ENCODE measurements at places on chromosomes 1 and 21.

GRCh38 chr1:200337831-200338230 lies 72.0 kb downstream of the ZNF281 start:
- no peak for DNase-seq

GRCh38 chr1:59638231-59638711 lies 176.5 kb upstream of the HOOK1 start:
- no peak for DNase-seq

GRCh38 chr1:27455139-27455811 lies 34.7 kb downstream of the WASF2 start:
- peak; percentile 11 for DNase-seq

GRCh38 chr1:25447547-25447946 lies 16.9 kb downstream of the MACO1 start:
- DNase-seq: no peak

DNA sequence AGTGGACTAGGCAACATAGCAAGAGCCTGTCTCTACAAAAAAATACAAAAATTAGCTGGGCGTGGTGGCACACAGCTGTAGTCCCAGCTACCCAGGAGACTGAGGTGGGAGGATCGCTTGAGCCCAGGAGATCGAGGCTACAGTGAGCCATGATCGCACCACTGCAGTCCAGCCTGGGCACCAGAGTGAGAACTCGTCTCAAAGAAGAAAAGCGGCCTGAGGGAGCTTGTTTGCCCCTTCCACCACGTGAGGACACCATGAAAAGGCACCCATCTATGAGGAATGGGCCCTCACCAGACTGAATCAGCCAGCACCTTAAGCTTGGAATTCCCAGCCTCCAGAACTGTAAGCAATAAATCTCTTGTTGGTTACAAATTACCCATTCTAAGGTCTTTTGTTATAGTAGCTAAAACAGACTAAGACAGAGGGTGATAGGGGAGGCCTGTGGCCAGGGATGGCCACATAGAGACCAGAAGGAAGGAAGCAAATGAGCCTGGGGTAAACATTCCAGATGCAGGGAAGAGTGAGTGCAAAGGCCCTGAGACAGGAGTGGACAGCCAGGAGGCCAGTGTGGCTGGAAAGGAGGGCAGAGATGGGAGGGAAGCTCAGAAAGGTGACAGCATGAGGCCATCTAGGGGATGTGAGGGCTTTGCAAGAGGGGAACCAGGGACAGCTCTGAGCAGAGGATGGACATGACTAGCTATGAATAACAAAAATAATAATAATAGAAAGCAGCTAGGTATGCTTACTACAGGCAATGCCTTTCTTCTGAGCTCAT lies 120.1 kb downstream of the MATN1 start:
- DNase-seq: no peak

DNA sequence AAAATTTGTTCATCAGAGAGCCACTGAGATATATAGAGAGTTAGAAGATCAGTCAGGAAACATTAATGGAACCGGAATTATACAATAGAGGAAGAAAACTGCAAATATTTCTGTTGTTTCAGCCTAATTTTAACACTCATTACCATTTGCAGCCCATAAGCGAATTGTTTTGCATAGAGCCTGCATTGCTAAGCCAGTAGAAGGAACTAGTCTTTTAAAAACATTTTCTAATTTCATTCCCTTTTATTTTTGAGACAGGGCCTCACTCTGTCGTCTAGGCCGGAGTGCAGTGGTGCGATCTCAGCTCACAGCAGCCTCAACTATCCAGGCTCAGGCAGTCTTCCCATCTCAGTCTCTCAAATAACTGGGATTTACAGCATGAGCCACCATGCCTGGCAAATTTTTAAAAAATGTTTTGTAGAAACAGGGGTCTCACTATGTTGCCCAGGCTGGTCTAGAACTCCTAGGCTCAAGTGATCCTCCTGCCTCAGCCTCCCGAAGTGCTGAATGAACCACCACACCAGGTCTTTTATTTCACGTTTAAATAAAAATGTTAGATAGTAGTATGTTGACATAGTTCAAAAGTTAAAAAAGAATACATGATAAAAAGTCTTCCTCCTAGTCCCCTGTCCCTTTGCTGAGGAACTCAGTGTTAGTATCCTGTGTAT lies 25.3 kb downstream of the MPZL1 start:
- no peak for DNase-seq

GRCh38 chr1:67429528-67430357 lies 459 bp downstream of the SERBP1 start:
- DNase-seq: peak; percentile 43

DNA sequence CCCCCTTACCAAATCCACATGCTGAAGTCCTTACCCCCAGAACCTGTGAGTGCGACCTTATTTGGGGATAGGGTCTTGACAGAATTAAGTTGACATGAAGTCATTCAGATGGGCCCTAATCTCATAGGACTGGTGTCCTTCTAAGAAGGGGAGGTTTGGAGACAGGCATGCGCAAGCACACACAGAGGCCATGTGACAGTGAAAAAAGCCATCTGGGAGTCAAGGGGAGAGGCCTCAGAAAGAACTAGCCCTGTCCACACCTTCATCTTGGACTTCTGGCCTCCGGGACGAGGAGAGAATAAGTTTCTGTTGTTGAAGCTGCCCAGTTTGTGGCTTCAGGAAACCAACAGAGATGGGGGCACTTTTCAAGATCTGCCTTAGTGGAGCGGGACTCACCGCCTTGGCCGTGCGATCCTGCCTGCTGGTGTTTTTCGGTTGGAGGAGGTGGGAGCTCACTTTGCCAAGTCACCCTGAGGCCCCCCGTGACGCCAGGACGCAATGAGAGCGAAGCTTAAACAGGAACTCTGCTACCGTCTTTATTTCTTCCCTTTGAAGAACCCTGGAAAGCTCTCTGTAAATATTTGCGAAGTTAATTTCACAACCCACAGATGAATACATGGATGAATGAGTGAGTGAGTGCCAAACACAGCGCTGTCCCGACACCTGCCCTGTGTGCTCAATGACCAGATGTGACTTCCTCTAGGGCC lies 42.5 kb upstream of the C1orf174 start:
- DNase-seq: no peak

DNA sequence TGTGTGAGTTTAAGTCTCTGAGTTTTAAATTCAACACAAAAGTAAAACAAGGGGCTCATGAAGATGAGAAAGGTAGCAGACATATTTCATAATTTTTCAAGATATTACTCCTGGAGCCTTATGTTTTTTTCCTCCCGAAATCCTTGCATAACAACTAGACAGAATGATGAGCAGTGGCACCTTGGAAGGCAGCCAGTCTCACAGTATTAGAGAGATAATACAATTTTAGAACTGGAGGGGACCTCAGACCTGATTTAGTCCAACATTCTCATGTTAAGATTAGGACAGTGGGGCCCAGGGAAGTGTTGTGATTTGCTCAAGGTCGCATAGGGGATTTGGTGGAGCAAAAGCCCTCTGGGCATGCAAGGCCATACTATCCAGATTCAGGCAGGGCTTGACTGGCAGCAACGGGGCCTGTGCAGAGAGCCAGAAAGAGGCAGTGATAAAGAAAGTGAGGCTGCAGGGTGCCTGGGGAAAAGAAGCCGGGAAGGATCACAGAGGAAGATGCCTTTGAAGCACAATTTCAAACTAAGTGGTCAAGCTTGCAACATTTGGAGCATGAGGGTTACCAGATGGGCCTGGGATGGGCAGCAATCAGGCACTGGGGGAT lies 31.4 kb upstream of the BCL9 start:
- no peak for DNase-seq

- no peak for DNase-seq
These were observed 40.4 kb downstream of the SLC35D1 start for GRCh38 chr1:67013573-67013972.

GRCh38 chr21:42056468-42056867 lies 14.6 kb upstream of the UMODL1 start:
- no peak for DNase-seq

GRCh38 chr1:209624558-209625549 lies 27.4 kb downstream of the LAMB3 start:
- no peak for DNase-seq

- DNase-seq: no peak
These were observed 34.3 kb upstream of the PDE9A start for GRCh38 chr21:42619166-42619565.

GRCh38 chr1:194503209-194503608 lies 1316.8 kb upstream of the B3GALT2 start:
- no peak for DNase-seq

DNA sequence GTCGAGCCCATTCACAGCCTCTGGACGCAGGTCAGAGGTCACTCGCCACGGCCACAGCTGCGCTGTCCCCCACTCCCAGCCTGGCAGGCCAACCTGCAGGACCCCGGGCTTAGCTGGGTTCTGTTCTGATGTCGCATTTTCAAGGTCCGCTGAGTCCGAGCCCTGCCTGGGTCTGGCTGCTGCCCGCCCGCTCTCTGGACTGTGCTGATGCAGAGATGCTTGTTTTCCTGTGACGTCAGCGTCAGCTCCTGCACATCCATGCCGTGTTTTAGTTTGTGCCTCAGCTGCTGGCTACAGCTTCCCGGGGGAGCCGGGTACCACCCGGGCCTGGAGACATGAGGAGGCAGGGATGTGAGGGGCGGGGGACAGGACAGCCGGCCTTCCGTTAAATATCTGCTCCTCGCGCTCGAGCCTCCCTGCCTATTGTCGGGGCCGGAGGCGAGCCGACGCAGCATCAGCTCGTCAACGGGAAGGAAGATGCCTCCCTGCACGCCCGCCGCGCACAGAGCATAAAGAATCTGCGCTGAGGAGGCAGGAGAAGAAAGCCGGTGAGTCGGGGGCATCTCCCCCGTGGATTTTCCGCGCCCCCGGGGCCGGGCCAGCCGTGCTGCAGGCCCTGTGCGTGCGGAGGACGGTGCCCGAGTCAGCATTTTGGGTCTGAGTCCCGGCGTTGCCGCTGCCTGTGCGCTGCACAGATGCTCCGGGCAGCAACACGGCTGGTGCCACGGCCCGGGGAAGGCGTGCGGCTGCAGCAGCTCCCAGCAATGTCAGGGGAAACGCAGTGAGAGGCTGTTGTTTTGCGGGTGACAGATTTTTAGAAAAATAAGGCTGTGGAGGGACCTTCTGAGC lies 23.4 kb downstream of the PRKCZ start:
- DNase-seq: no peak

- DNase-seq: no peak
These were observed 32.6 kb downstream of the RNF11 start for GRCh38 chr1:51268634-51269033.

DNA sequence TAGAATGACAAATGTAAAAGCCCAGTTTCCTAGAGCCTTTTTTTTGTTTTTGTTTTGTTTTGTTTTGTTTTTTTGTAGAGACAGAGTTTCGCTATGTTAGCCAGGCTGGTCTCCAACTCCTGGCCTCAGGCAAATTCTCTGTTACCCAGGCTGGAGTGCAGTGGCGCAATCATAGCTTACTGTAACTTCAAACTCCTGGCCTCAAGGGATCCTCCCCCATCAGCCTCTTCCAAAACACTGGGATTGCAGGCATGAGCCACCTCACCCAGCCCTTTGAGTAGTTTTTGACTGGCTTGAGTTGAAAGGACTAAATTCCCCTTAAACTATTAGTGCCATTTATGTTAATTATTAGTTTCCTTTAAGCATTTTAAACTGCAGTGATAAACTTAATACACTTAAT lies 28.8 kb upstream of the ZBTB18 start:
- no peak for DNase-seq

DNA sequence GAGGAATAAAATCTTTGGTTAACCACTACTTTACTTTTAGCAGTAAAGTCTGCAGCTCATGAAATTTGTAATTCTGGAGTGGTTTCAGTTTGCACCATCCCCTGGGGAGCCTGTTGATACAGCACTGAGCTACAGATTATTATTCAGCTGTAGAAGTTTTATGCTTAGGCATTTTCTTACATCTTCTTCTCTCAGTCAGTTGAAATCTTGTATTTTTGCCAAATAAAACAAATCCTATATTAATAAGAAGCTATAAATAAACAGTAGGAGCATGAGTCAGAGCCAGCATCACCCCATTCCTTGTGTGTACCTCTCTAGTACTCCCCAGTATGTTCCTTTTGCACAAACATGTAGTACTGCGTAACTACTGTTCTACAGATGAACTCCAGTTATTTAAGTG lies 118.9 kb downstream of the ATF6 start:
- no peak for DNase-seq

GRCh38 chr21:37700641-37701202 lies 215.5 kb downstream of the KCNJ6 start:
- DNase-seq: no peak

GRCh38 chr1:31901838-31902509 lies 36.2 kb downstream of the PTP4A2 start:
- DNase-seq: no peak

GRCh38 chr1:184773762-184774320 lies 19.2 kb upstream of the EDEM3 start:
- DNase-seq: no peak

DNA sequence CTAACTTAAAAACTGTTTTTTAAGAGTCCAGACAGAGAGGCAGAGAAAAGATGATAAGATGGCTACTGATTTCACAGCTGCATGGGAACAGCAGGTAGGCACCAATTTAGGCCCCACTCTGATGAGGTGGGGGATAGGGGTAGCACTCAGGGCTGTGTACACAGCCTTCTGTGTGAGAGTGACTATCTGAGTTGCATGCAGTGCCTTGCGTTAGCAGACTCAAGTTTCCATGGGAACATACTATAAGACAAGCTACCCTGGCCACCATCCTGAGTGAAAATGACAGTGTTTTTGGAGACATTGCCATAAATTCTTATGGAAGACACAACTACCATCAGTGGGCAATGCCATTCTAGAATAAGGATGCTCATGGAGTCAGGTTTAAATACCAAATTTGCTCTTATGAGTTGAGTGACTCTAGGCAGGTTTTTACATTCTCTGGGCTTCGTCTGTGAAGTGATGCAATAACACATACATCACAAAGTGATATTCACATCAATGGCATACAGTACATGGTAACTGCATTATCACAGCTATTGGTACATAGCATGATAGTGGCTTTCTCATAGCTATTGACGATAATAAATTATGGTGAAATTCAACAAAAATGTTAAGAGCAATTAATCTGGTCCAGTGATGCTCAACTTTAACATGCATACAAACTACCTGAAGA lies 30.5 kb downstream of the SLC9C2 start:
- DNase-seq: no peak

DNA sequence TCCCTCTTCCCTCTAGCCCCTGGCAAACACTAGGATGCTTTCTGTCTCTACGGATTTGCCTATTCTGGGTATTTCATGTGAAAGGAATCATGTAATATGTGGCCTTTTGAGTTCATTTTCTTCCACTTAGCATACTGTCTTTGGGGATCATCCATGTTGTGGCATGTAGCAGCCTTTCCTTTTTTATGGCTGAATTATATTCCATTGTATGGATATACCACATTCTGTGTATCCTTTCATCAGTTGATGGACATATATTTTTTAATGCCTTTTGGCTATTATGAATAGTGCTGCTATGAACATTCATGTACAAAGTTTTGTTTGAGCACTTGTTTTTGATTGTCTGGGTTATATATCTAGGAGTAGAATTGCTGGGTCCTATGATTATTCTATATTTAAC lies 258.4 kb upstream of the CSF3R start:
- no peak for DNase-seq

GRCh38 chr1:223479718-223480425 lies 86.7 kb downstream of the CCDC185 start:
- DNase-seq: no peak

GRCh38 chr1:93542398-93542797 lies 94.5 kb downstream of the FNBP1L start:
- DNase-seq: no peak

GRCh38 chr1:244349581-244350001 lies 102.1 kb downstream of the ADSS2 start:
- DNase-seq: no peak

GRCh38 chr21:42524341-42525028 lies 10.8 kb downstream of the SLC37A1 start:
- DNase-seq: no peak
